ENCODE measurements at places on chromosomes 2 and 18.

GRCh38 chr2:240454106-240454901, 18.8 kb downstream of the GPC1 start:
- DNase-seq = no peak

GRCh38 chr2:223697892-223698645, 95.9 kb upstream of the SCG2 start:
- no peak for DNase-seq

DNA sequence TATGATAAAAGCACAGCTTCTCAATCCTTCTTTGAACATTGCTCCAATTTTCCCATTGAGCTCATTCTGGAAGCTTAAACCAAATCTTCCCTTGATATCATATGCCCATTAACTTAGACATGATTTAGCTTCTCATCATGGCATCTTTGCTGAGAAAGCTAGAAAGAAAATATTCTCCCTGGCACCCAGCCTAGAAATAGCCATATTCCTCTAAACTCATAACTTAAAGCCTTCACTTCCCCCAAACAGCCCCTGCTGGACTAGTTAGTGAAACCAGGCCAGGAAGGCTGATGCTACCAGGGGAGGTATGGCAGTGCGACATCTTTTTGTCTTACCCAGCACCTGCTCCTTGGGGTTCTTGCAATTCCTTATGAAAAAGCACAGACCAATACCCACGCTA, 4.3 kb downstream of the AAK1 start:
- DNase-seq = no peak

DNA sequence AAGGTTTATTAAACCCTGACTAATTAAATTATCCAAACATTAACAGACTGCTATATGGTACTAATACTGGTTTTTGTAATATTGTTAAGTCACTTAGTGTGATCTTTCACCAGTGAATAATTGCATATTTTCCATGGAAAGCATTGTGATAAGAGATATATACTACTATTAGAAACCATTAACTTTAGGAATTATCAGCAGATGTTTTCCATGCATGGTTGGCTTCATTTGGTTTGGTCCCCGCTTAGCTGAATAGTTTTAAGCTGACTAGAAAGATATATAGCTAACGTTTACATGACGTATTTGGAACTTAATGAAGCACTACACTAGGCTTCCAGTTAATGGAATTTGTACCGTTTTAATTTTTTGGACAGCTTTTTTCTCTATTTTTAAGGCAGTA, 37.9 kb downstream of the LCLAT1 start:
- no peak for DNase-seq

GRCh38 chr2:48380989-48381625, 148.8 kb upstream of the STON1 start:
- DNase-seq = no peak

DNA sequence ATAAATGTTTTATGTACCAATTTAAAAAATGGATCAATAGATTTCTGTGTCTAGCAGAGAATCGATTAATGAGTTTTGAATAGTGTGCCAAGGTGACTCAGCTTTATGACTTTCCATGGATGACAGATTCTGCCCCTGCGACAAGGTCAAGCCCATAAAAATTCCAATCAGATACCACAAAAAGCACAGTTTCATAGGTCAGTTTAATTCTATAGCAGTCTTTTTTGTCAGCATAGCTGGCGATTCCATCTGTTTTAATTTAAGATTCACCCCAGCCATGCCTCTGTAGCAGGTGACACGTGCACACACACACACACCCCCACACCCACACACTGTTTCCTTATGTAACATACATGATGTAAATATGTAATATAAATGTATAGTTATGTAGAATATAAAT, 28.9 kb downstream of the RAB31 start:
- DNase-seq = no peak

DNA sequence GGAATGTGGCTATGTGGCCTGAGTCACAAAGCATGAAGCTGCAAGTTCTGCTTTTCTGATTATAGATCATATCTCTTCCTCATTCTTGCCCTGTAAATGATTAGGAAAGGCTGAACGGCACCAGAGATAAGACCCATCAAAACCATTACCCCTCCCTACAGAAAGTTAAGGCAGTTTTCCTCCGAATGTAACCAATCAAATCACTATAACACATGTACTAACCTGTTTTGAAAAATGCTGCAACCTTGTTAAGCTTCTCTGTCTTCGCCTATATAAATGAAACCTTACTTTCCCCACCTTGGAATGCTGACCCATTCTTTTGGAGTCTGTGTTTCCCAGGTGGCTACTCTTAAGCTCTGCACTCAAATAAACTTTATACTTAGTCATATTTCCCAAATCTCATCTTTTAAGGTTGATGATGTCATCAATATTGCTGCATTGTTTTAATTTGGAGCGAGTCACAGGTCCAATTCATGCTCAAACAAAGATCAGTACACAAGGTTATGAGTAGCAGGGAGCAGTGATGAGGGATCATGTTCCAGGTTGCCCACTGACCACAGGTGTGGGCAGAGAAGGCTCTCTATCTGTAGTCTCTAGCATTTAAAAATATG, 662.3 kb downstream of the IRS1 start:
- peak; percentile 66 for DNase-seq

DNA sequence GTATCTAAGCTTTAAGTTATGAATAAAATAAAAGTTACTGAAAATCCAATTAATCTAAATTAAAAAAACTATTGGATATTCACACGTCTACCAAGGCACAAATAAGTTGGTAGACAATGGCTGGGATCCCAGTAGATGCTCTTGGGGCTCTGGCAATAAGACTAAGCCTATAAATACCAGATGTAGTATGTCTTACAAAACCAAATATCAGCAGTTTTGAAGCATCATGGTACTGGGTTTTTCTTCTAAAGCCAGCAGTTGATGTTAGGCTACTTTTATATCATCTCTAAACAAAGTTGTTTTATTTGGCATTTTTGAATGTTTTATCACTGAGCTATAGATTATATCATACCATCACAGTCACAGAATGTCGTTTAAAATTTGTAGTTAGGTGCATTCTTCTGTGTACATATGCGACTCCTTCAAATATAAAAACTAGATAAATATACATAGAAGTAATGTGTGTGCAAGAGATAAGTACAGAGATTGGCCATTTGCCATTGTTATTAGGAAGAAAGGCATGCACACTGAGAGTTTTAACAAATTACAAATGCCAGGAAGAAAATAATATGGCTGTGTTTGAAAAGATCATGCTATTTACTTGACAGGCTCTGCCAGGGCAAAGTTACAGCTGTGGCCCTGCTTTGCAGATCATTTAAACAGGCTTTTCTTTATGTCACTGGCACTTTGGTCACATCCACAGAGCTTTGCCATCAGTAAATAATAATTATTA, 21.6 kb upstream of the TMEM17 start:
- DNase-seq = no peak

GRCh38 chr18:59823596-59824195, 76.1 kb upstream of the PMAIP1 start:
- peak; percentile 58 for DNase-seq

- DNase-seq = no peak
Observed at GRCh38 chr18:74803769-74804168, 206.1 kb downstream of the ZNF407 start.

- DNase-seq = no peak
Observed at GRCh38 chr2:220556658-220557057, 929.2 kb downstream of the SLC4A3 start.

DNA sequence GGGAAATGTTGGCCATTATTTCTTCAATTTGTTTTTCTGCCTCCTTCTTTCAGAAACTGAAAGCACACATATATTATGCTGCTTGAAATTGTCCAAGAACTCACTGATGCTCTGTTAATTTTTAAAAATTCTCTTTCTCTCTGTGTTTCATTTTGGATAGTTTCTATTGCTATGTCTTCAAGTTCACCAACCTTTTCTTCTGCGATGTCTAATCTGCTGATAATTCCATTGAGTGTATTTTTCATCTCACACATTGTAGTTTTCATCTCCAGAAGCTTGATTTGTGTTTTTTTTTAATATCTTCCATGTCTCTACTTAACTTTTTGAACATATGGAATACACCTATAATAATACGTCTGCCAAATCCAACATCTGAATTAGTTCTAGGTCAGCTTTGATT, 98.1 kb upstream of the TGFA start:
- no peak for DNase-seq

DNA sequence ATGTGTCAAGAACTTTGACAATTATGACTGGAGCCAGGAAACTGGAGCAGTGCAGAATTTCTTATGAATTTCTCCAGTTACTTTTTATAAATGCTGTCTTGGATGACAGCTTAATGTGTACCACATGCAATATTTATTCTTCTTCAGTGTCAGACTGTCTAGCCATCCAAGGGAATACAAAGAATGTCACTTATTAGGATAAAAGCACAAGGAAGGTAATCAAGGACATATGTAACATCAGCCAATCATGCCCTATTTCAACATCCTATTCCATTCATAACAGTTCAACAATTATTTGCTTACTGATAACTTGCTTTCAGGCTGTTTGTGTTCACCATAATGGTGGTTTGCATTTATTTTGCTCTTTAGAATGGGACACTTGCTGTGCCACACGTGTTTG, 139.8 kb downstream of the OLA1 start:
- no peak for DNase-seq

DNA sequence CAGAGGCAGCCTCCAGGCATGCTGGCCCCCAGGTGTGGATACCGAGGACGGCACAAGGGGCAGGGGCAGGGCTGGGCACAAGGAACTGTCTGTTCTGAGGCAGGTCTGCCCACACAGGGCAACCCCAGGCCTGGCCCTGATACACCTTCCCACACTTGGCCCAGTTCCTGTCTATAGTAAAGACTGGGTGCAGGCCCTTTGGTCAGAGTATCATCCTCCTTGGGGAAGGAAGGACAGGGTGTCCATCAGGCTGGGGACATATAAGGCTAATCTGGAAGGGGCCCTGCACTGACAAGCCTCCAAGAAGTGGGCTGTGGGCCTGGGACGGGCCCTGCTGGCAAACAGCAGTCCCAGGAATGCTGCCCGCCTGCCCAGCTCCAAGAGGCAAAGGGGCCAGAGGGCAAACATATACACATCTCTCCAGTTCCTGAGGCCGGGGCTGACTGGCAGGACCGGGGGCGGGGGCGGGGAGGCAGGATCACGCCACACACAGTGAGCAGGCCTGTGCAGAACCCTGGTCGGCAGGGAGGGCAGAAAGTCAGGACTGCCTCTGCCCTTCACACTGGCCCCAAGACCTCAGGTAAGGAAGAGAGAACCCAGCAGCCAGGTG, 18.9 kb downstream of the SDC1 start:
- no peak for DNase-seq

DNA sequence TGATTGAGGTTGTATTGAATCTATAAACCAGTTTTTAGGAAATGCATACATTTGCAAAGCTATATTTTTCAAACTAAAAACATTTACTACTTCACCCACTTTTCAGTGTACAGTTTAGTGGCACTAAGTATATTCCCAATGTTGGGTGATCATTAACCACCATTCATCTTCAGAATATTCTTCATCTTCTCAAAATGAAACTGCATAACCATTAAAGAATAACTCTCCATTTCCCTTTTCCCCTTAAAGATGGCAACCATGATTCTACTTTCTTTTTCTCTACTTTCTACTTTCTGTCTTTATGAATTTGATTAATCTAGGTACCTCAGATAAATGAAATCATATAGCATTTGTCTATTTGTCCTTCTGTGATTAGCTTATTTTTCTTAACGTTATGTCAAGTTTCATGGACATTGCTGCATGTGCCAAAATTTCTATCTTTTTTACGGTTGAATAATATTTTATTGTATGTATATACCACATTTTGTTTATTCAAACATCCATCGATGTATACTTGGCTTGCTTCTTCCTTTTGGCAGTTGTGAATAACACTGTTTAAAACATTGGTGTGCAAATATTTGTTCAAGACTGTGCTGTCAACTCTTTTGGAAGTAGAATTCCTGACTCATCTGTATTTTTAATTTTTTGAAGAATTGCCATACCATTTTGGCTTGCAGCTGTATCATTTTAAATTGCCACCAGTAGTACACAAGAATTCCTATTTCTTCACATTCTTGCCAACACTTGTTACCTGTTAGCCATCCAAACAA, 104.9 kb downstream of the RPRM start:
- DNase-seq = no peak

DNA sequence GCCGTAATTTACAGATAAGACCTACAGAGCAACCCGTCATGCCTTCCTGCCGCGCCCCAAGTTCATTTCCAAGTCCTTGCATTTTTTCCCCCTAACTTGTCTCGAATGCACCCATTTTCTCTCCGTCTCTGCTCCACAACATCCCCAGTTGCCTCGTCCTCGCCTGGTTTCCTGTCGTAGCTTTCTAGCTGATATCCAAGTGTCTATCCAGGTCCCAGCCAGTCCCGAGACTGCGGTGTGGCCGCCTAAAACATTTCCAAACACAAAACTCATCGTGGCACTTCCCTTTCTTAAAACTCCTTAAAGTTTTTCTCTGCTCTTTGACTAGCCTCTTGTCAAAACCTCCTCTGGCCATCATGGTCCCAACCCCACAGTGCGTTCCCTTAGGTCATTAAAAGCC, 1.2 kb upstream of the BARD1 start:
- no peak for DNase-seq

DNA sequence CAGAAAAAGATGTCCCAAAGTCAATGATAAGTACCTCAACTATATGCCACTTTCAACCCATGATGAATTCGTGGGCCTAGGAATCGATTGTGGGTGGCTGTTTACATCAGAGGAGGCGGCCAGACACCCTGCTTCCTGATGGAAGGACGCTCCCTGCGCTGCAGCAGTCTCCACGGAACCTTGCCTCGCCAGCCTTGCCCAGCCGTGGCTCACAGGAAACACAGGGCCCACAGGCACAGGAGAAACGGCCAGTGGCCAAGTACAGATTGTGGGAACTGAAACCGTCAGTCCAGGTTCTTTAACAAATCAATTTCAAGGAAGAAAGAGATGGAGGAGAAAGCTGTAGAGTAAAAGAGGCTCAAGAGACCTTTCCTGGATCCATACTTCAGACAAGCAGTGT, 101.5 kb upstream of the NFATC1 start:
- no peak for DNase-seq

DNA sequence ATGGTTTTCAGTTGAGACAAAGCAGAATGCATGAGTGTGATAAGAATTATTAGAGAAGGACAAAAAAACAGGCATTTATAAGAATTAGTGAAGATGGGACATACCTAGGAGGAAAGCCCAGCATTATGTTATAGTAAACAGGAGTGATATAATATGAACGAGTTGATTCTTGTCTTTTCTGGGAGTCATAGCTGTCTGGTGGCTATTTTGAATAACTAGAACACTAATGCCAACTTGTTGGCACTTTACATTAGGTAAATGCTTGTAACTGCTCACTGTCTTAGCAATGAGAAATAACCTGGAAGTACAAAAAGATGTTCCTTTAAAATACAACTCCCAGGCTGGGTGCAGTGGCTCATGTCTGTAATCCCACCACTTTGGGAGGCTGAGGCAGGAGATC, 540.8 kb upstream of the SPHKAP start:
- DNase-seq = no peak

GRCh38 chr18:55248495-55248894, 289.2 kb upstream of the CCDC68 start:
- no peak for DNase-seq

Measured in suppressor macrophage treated with lipopolysaccharide for 1 hour (primary cell).